GM20000 (cell line): ENCODE measurements at places on chromosomes 11 and 22.

GRCh38 chr11:67044496-67044895 lies 12.2 kb upstream of the RHOD start:
- no peak for DNase-seq

GRCh38 chr11:24623121-24623520 lies 126.3 kb downstream of the LUZP2 start:
- DNase-seq: no peak

- no peak for DNase-seq
Measured at GRCh38 chr11:121665206-121665838, 212.6 kb upstream of the SORL1-AS1 start.

DNA sequence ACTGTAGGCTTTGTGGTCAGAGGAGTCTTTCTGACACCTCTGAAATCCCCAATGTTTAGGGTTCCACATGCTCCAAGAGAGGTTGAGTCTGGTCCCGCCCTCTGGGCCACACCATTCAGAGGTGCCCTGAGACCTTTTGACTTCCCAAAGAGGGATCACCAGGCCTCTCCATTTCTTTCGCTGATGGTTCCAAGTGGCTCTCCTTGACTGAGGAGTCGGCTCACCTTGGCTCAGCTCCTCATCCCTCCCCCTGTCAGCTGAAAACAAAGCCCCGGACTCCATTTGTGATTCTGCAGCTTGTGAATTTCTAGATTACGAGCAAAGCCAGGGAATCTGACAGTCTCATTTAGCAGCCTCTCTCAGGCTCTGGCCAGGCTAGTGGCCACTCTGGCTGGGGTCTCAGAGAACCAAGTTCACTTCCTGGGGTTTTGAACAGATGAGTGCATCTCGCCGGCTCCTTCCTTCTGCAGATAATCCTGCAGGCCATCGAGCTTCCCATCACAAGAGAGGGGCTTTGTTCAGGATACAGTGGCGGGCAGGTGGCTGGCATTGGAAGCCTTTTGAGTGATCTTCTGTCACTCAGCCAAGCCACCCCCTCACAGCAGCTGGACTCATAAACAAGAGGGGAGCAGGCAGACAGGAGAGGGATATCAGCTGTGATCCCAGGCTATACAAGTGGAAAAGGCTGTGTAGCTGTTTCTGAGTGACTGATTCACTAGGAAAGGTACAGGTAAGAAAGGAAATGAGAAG lies 102.9 kb downstream of the TRIM29 start:
- DNase-seq: no peak

DNA sequence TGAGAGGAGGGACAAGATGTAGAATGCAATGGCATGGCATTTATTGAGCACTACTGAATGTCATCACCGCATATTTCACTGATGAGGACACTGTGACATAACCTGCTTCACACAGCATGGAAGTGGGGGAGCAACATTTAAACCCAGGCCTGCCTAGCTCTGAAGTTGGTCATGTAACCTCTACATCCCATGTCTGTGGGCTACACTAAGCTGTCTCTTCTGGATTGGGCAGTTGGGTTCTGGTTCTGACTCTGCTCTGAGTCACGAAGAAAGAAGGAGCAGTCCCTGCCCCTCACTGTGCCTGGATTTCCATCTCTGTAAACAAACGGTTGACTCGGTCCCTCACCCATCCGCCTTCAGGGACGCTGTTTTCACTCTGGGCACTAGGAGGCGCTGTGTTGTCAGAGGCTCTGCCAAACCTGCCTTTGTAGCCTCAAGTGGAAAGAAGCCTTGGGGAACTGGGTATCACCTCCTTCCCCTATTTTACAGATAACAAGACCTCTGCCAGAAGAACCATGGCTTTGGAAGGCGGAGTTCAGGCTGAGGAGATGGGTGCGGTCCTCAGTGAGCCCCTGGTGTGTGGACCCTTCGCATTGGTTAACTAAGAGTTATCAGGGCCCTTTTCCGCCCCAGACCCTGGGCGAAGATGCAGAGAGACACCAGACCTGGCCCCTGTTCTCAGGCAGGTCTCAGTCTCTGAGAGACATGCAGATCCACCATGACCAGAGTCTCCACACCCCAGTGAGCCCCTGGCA lies 12.7 kb upstream of the ARHGEF17 start:
- peak; percentile 84 for DNase-seq

GRCh38 chr11:63845911-63846310 lies 7.0 kb downstream of the MARK2 start:
- DNase-seq: no peak

- no peak for DNase-seq
Measured at GRCh38 chr11:68403424-68403823, 57.1 kb upstream of the PPP6R3 start.

DNA sequence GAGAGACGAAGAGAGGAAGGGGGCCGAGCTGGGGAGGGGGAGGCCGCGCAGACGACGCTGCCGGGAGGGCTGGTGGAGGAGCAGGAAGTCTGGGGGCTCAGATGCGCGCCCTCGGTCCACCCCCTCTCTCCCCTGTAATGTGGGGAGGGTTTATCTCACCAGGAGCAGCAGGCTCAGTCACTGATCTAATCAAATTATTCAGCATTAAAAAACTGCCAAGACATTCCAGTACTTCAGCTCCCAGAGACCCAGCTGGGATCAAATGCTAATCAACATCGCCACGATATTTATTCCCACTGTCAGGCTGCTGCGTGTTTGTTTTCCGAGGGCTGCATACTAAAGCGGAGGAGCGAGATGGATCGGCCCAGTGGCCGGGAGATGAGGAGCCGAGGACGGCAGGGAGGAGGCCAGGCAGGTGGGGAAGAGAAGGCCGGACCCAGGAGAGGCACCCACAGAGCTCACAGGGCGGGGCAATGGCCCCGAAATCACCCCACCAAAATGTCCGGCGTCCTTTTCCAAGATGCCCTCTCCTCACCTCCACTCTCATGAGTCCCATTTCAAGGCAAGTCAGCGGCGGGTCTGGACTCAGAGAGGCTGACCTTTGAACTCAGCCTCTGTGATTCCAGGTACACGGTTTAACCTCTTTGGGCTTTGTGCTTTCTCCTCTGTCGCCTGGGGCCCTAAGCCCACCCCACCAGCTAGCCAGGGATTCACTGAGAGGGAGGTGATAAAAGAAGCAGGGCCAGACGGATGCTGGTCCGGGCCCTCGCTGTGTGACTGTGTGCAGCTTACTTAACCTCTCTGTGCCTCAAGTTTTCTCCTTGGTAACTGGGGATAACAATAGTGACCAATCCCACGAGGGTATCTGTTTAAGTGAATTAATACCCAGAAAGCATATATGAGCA lies 502.1 kb downstream of the MN1 start:
- DNase-seq: no peak
